ENCODE measurements at places on chromosomes 4 and X.
A peak's percentile ranks its signal among the peaks of the same experiment; 100 is the strongest.

DNA sequence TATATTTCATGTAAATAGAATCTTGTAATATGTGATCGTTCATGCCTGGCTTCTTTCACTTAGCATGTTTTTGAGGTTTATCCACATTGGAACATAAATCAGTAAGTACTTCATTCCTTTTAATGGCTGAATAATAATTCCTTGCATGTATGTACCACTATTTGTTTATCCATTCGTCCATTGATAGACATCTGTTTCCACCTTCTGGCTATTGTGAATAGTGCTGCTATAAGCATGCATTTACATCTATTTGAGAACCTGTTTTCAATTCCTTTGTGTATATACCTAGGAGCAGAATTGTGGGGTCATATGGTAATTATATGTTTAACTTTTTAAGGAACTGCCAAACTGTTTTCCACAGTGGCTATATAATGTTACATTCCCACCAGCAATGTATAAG lies 356.7 kb upstream of the DIPK2B start:
- DNase-seq = no peak

- no peak for DNase-seq
Observed at GRCh38 chr4:117773064-117773936, 261.0 kb upstream of the NDST3 start.

- DNase-seq = no peak
Observed at GRCh38 chr4:2924286-2924685, 38.9 kb downstream of the NOP14 start.

GRCh38 chr4:54662901-54663585 lies 5.3 kb downstream of the KIT start:
- no peak for DNase-seq

GRCh38 chrX:12999422-12999821 lies 24.5 kb downstream of the TMSB4X start:
- DNase-seq = no peak

DNA sequence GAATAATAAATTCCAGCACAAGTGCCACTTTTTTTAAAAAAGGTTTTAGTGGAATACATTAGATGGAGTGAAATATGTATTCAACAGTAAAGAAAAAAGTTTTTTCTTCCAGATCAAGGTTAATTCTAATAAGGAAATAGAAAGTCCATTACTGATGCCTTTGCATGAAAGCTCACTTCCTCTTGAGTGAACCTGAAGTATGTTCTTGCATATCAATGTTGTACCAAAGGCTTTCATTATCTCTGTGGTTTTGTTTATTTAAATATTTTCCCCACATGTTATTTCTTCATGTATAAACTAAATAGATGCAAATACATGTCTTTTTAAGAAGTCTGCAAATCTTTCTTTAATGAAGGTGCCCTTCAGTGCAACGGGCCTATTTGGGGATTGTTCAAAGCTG lies 307.9 kb downstream of the C4orf33 start:
- DNase-seq = no peak

DNA sequence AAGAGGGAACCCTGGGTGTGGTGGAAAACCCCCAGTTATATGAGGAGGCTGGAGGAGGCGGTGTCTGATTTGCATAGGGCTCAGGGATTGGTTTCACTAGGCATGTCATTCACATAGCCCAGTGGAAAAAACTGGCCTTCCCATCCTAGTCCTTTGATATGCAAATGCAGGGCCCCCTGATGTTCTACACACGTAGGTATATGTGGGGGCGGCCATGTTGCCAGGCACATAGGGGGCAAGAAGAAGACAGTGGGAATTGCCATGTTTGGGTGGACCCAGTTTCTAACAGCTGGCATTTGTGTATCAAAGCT lies 34.0 kb upstream of the ENPP6 start:
- no peak for DNase-seq

DNA sequence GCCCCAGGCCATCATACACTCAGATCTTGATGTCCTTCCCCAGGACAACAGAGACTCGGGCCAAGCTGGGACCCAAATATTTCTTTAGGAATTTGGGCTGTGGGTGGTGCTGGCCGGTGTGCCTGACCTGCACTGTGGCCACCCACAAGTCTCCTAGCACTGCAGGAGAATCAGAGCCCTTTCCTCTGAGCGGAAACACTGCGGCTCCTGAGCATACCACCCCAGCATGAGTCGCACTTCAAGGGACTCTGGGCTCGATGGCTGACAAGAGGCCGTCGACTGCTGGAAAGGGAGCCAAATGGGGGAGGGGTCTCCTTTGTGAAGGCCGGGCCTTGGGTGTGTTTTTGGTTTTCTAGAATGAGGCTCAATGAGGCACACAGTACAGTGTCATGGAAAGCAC lies 13.0 kb upstream of the IRAK1 start:
- no peak for DNase-seq

GRCh38 chrX:37955273-37955672 lies 51.1 kb upstream of the SYTL5 start:
- no peak for DNase-seq

- no peak for DNase-seq
Observed at GRCh38 chrX:72137846-72138495, 6.3 kb upstream of the RTL5 start.

- no peak for DNase-seq
Observed at GRCh38 chrX:149948016-149948415, 9.7 kb upstream of the EOLA2 start.

- peak; percentile 61 for DNase-seq
Observed at GRCh38 chrX:134670134-134670924, 12.1 kb upstream of the PLAC1 start.

GRCh38 chr4:2245057-2245786 lies 3.3 kb upstream of the HAUS3 start:
- no peak for DNase-seq

DNA sequence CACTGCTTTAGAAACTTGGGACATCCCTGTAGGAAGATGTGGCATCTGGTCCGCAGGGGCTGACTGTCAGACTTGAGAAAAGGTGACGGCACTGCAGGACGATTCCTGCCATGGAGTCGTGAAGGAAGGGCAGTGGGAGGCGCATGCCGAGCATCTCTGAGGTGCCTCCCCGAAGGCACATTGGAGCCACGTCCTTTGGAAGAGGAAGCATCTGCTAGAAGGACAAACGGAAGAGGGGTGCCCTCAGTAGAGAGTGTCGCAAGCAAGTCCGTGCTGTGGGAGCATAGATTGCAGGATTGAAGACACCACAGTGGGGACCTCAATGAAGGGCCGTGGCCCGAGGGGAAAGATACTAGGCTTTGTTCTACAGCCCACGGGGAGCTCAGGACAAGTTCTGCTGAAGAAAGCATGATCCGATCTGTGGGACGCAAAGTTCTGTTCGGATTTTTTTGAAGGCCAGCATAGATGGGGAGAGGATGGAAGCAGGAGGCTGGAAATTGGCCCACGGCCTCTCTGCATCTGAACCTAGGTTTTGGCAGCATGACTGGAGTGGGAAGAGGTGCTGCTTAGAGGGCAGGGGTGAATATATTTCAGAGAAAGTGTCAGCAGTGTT lies 24.2 kb upstream of the HELT start:
- no peak for DNase-seq

DNA sequence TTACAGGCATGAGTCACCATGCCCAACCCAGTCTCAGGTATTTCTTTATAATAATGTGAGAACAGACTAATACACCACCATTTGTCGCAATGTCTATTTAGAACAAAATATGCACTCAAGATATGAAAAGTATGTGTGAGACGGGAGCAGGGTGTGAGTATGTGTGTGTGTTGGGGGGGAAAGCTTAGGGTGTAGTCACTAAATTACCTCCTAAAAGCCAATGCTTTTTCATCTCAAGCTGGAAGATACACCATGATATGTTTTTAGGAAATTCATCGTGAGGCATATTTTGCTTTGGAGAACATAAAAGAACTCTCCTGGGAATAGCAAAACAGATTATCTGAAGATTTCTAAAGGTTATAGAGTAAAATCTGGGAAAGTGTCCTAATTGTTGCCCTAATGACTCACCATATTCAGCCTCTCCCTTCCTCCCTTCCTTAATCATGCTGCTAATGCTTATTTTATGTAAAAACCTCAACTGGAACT lies 262.7 kb downstream of the PDHA2 start:
- no peak for DNase-seq

DNA sequence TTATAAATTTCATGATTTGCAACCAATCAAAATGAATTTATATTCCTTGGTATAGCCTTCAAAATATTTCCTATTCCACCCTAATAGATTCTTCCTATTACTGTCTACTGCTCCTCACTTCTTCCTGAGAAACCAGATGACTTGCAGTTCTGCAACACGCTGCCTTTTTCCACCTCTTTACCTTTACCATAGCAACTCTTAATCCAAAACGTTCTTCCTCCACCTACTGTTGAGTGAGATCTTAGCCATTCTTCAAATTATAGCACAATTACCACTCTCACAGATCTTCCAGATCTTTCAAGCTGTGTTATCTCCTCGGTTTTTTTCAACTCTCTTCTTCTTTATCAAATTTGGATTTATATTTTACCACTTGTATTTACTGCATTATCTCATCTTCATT lies 289.8 kb downstream of the ADGRL3 start:
- DNase-seq = no peak

GRCh38 chr4:41305476-41305875 lies 48.7 kb downstream of the UCHL1 start:
- DNase-seq = no peak

DNA sequence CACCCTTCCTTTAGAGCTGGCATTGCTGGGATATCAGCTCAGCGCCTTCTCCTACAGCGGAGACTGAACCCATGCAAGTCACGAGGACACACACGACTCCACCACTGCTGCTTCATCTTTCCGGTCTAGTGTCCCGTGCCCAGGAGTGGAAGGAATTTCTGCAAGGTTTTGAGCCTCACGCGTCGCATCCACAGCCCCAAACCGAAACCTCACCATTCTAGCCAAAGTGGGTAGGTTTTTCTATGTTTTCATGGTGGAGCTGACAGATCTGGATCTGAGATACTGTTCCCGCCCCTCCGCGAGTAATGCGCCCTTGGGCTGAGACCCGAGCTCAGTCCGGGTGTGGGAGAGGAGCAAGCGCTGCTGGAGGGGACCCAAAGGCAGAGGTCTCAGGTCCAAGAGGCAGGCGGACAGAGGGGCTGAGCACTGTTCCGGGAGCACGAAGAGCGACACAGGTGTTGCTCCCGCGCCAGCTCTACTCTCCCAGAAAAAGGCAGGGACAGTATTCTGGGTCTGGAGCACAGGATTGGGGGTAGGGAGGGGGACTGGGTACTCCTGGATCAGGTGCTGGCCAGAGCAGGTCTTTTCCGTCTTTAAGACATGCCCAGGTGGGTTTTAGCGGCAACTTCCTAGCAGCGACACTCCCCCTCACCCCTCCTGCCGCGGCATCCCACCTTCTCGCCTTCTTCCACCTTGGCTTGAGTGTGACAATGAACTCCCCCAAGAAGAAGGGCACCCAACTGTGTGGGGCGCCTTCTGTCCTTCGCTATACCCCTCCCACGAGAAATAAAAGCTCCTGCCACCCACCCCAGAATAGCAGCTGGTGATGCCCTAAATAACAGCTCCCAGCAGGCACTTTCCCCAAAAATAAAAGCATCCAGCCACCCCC lies 1.8 kb downstream of the EPHA5 start:
- DNase-seq = no peak

DNA sequence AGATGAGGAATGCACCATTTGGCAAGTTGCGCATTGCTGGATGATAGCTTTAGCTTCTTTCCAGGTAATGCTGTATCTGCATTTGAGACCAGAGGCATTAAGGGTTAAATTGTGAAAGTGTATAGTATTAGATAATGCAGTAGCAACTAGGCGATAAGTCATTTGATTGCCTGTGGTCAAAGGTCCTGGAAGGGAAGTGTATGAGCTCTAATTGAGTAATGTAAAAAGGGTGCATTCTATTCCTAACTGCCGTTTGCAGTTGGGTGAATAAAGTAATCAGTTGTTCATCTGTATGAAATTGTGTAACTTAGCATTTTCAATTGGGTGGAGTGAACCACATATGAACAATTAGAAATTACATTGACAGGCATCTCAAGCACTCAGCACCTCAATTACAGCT lies 54.5 kb upstream of the WDR1 start:
- DNase-seq = no peak

GRCh38 chrX:136291824-136292223 lies 8.9 kb upstream of the ADGRG4 start:
- no peak for DNase-seq

DNA sequence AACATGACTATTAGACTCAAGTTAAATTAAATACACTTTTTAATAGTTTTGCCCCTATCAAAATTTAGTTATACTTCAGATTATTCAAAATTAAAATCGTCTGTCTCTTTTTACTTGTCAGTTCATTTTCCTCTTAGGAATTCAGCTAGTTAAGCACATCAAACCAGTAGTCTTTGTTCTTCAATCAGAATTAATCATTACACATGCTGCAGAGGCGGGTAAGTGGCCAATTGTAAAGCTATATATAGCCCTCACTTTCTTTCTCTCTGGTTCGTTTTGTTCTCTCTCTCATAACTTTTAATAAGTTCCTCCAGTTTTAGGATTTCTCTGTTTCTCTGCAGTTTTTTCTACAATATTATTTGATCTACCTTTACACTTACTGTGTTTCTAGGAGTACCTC lies 359.1 kb upstream of the PABPC4L start:
- DNase-seq = no peak

- DNase-seq = no peak
Observed at GRCh38 chrX:117936118-117936517, 180.5 kb downstream of the KLHL13 start.

GRCh38 chr4:175891851-175892250 lies 79.8 kb upstream of the GPM6A start:
- no peak for DNase-seq

GRCh38 chrX:37666516-37666915 lies 19.1 kb upstream of the XK start:
- DNase-seq = no peak

DNA sequence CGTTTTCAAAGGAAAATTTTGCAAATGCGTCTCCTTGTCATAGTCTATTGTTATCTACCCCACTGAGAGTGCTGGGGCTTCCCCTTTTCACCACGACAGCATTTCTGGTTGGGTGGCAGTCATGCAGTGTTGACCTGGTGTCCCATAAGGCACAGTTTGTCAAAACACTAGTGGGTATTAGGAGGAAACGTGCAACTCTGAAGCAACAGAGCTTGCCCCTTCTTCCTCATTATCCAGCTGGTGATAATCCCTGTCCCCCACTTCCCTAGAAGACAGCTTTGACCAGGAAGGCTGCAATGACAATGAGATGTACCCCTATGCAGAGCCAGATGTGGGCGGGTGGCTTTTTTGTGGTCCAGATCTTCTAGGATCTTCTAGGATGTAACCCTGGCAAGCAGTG lies 1.8 kb downstream of the TBC1D1 start:
- no peak for DNase-seq

- DNase-seq = no peak
Observed at GRCh38 chrX:7068939-7069367, 78.6 kb upstream of the STS start.

Measured in AG04450 (cell line).